ENCODE measurements at places on chromosomes 16 and 17. TPM values are rescaled to one million over a fixed set of nuclear protein-coding genes. Genes with fewer than 3 reads are reported as not detected.

The AIPL1 gene
- total RNA-seq: not detected

The LLGL2 gene
- total RNA-seq: 31.9 TPM

The ALOX12 gene
- 0.40 TPM for total RNA-seq

The RNF112 gene
- 4.8 TPM for total RNA-seq

The PIEZO1 gene
- 151 TPM for total RNA-seq

The C16orf86 gene
- total RNA-seq: 1.8 TPM

The KRT24 gene
- not detected for total RNA-seq

The FUS gene
- 733 TPM for total RNA-seq

The SPSB3 gene
- total RNA-seq: 50.0 TPM

The CD7 gene
- 0.83 TPM for total RNA-seq

The HBA1 gene
- total RNA-seq: not detected

The CYTH1 gene
- total RNA-seq: 40.3 TPM

The CSH1 gene
- total RNA-seq: not detected

The BCL7C gene
- 43.6 TPM for total RNA-seq

The GSE1 gene
- 218 TPM for total RNA-seq

The TP53TG3F gene
- total RNA-seq: not detected

The ELMO3 gene
- total RNA-seq: 9.7 TPM

The GRAPL gene
- total RNA-seq: 2.7 TPM

The LRRC75A gene
- 4.3 TPM for total RNA-seq

Measured in mesothelial cell of epicardium (in vitro differentiated cells).